Fibroblast of skin of scalp (primary cell): ENCODE measurements at places on chromosomes 6 and 20.

GRCh38 chr20:25191051-25191450 is 4.5 kb upstream of the ENTPD6 start:
- no peak for DNase-seq

DNA sequence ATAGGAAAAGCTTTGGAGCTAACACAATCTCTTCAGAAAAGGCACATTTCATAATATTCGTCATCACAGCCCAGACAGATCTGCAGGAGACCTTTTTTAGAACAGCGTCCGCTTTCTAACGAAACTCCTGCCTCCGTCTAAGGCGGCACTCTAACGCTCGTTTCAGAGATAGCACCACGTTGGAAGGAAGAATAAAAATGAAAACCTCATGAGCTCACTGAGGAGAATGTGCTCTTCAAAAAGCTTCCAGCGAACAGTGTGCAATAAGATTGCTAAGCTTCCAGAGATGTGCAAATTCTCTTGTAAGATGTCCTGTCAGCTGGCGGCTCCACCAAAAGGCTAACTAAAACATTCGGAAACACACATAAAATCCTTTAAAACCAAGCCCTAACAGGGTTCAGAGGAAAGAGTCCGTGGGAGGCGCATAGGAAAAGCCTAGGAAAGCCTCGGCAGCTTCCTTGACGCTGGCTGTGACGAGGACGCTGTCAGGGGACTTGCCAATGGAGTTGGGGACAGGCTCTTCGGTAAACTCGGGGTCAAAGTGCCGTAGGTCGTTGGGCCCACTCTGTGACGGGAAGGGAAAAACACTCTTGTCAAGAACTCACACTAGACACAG is 117.6 kb upstream of the SLC2A12 start:
- peak; percentile 42 for DNase-seq

- DNase-seq: peak; percentile 96
Observed at GRCh38 chr6:84652356-84653026, 111.9 kb downstream of the TBX18 start.

DNA sequence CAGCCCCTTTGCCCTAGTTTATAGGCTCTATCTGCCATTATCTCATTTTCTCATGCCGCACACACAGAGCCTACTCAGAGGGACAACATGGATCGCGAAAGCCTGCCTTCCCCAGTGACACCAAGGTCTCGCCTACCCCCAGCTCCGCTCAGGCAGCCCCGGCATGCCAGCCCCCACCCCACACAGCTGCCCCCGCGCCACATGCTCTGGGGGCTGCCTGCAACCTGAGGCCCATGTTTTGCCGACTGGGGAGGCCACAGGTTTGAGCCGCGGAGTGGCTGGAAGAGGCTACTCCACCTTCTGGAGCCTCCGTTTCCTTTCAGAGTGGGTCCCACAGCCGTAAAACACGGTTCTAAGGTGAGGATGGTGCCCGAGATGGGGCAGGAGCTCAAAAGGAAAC is 102.1 kb downstream of the ASXL1 start:
- no peak for DNase-seq

DNA sequence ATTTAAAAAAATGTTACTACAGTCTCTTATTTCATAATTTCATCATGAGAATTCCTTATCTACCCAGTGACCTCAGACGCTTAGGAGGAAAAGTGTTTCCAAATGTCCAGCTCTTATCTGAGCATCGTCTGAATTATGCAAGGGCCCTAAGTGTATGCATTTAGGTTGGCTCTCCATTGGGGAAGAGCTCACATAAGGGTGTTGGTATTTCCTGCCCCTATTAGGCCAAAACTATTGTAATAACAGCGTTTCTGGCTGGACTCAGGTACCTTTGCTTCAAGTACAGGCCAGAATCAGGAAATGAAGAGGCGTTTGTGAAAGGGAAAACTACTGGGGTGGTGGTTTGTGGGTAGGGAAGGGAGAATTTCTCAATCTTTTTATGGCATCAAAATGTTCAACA is 40.4 kb upstream of the SGK1 start:
- peak; percentile 53 for DNase-seq

GRCh38 chr6:90952176-90952575 is 365.3 kb upstream of the MAP3K7 start:
- no peak for DNase-seq
